ENCODE measurements at places on chromosomes 3 and 15.

DNA sequence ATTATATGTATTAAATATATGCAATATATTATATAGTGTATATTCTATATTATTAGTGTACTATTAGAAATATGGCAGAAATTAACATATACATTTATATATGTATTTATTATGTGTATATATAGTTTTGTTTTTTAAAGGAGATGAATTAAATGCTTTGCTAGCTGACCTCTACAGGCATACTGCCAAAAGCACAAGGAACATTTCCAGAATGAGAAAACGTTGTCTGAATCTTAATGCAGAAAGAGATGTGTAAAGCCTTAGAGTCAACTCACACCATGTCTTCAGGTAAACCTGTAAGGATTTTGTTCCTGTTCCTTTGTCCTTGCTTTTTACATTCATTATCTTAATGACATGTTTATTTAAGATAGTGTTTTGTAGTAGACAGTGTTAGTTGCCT lies 111.9 kb downstream of the ST8SIA2 start:
- no peak for DNase-seq

GRCh38 chr3:24401090-24401810 lies 93.4 kb downstream of the THRB start:
- DNase-seq, result no peak

DNA sequence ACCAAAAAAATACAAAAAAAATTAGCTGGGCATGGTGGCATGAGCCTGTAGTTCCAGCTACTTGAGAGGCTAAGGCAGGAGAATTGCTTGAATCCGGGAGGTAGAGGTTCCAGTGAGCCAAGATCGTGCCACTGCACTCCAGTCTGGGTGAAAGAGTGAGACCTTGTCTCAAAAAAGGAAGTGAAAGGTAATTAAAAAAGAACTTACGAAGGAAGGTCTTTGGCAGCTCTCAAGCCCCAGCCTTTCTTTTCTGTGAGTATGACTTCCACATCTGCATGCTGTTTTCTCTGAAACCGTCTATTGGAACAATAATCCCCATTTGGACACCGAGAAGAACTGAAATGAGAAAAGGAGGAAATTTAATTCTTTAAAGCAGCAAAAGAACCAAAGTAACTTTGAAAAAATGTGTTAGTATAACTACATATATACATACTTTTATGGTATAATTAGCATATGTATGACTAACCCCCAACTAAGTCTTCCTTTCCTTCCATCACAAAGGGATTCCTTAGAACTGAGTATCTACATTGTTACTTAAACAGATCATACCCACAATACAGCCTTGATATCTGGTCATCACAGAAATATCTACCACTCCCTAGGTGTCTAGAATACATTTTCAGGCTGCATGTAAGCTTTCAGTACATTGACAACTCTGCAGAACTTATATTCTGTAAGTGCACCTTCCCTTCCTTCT lies 50.1 kb downstream of the SETD2 start:
- DNase-seq, result peak; percentile 38

DNA sequence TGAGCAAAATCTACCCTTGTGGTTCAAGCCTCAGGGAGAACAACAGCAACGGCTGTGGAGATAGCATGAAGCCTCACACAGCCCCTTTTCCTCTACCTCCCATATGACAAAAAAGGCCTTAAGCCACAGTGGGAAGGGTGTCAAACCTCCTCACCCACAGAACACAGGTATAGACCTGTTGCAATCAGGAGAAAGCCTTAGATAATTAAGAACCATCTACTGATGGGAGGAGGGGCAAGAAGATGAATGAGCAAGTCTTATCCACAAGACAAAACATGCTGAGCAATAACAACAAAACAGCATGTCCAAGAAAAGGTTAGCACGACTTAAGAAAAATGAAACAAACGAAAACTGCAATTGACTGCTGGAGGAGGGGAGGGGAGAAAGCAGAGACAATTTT lies 272.9 kb upstream of the BCHE start:
- DNase-seq, result no peak

DNA sequence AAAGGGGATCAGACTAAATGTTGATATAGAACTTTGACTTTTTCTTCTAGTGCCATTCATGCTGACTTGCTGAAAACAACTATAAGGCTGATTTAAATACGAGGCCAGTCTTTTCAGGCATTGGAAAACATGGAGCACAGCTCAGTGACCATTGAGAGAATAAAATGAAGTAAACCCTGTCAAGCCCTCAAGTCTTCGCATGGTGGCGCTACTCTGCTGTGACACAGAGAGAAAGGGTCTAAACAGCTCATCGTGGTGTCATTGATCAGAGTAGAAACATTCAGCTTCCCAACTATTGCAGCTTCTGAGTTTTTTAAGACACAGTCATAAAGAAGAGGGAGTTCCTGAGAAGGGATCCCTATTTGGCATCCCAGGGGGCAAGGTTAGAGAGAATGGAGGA lies 716.2 kb downstream of the DIPK2A start:
- DNase-seq, result no peak

- DNase-seq, result no peak
Observed at GRCh38 chr3:173992416-173992815, 594.9 kb downstream of the NLGN1 start.

- DNase-seq, result no peak
Observed at GRCh38 chr3:4406746-4407568, 60.1 kb downstream of the SUMF1 start.

- no peak for DNase-seq
Observed at GRCh38 chr3:134028486-134029255, 1.1 kb downstream of the SLCO2A1 start.

DNA sequence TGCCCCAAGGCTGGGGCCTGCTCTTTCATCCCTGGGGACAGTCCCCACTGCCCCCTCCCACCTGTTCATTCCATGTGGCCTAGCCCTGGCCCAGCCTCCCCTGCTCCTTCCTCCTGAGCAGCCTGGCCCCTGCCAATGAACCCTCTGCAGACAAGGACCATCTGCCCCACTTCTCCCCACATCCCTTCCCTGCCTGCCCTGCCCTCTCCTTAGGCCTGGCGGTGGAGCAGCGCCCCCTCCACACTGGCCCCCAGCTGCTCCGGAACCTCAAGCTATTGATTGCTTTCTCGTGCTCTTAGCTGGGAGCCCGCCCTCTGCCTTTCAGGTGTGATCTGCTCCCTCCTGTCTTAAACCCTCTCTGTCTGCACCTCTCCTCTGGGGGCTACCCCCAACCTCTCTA lies 8.0 kb downstream of the PLXNA1 start:
- no peak for DNase-seq

GRCh38 chr3:145936971-145937370 lies 224.0 kb downstream of the PLOD2 start:
- no peak for DNase-seq

- no peak for DNase-seq
Observed at GRCh38 chr3:130712718-130713423, 33.8 kb downstream of the PIK3R4 start.

DNA sequence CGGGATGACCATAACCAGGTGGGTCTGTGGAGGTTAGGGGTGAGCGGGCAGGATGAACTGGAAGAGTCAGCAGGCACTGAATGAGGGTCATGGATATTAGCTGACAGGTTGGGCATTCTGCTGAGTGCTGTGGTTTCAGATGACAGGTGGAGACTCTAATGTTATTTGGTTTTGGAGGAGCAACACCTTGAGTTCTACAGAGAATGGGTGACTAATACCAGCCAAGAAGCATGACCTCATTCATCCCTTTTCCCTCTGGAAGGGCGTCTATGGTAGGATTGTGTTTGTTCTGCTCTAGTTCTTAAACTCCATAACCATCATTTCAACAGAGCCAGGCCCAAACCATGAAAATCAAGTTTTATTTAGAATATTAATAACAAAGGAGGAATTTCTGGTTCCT lies 550.7 kb upstream of the LMCD1 start:
- DNase-seq, result no peak

DNA sequence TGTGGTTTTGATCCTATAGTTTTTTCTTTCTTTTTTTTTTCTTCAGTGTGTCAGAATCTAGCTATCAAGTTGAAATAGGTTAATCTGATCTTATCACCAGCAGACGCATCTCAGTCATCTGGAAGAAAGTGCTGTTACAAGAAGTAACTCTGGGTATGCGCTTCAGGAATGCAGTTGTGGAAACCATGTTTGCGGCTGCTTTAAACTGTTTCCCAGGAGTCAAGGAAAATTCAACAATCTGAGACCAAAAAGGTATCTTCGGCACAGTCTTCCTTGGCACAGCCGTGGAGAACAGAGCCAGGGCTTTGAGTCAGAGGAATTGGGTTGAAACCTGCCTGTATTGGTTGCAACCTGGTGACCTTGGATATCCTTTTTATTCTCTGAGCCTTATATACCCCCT lies 59.9 kb downstream of the CD47 start:
- DNase-seq, result no peak

GRCh38 chr3:143998266-143998665 lies 26.6 kb downstream of the DIPK2A start:
- peak; percentile 90 for DNase-seq

GRCh38 chr3:164620956-164621355 lies 457.3 kb downstream of the SI start:
- no peak for DNase-seq
